ENCODE measurements at places on chromosomes 3 and 15. TPM values are rescaled to one million over a fixed set of nuclear protein-coding genes. Genes with fewer than 3 reads are reported as not detected.
A peak's percentile ranks its signal among the peaks of the same experiment; 100 is the strongest.

DNA sequence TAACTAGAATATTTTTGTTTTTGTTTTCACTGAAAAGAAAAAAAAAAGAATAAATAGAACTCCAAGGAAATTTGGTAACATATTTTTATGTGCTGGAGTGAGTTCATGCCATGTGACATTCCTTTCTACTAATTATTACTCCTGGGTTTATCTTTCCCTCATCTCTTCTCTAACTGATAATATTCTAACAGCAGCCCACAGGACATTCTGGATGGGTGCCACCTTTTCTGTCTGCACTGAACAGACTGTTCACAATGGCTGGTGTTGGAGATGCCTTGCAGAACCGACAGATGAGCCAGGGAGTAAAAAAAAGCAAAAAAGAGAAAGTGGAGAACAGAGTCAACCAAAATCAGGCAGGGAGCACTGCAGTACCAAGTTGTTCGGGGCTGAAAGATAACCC lies 151.3 kb downstream of the OR4M2 start:
- no peak for DNase-seq

DNA sequence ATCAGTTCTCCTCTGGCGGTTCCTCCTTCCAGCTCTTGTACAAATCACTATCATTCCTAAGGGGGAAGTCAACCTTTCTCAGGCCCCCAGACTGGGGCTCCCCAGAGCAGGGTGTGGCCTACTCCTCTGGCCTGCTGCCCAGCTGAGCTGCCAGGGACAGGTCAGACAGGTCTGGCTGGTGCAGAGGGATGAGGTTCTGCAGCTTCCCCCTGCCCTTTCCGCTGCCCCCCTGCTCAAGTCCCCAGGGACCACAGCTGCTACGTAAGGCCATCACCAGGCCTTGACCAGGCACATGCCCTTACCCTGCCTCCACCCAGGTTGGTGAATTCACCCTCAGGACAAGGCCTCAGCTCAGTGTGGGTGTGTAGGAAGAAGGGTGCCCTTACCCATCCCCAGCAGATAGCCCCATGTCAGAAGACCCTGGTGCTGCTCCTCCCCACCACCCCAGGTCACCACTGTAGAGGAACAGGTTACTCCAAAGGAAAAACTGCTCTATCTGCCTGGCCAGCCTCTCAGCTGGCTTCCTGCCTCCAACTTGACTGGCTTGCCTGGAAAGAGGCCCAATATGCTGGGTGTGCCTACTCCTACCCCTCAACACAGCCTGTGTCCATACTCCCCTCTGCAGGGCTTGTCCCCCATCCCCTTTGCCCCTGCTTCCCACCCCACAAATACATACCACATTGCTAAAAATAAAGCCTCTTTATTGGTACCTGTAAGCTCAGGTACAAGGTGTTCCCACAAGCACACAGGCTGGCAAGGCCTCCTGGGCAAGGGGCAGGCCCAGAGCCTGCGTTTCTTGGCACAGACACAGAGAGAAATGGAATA lies 12.0 kb downstream of the CSRNP1 start:
- DNase-seq: peak; percentile 97

- DNase-seq: no peak
These were observed 31.9 kb upstream of the CFAP161 start for GRCh38 chr15:81101894-81102815.

- DNase-seq: peak; percentile 80
These were observed 1261.1 kb downstream of the ROBO1 start for GRCh38 chr3:78506581-78507195.

- DNase-seq: no peak
These were observed 5.0 kb downstream of the RPLP1 start for GRCh38 chr15:69457304-69458280.

GRCh38 chr3:129560911-129561594 lies 18.1 kb downstream of the H1-8 start:
- DNase-seq: no peak

GRCh38 chr3:17087509-17087908 lies 202.8 kb downstream of the PLCL2 start:
- DNase-seq: no peak

DNA sequence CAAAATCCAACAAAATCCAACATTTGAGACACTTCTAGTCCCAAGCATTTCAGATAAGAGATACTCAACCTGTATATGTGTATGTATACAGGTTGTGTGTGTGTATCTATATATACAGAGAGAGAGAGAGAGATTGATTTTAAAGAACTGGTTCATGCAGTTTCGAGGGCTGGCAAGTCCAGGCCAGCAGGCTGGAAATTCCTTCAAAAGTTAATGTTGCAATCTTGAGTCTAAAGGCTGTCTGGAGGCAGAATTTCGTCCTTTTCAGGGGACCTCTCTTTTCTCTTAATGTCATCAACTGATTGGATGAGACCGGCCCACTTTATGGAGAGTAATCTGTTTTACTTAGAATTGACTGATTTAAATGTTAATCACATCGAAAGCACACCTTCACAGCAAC lies 199.6 kb upstream of the IL12A start:
- no peak for DNase-seq

DNA sequence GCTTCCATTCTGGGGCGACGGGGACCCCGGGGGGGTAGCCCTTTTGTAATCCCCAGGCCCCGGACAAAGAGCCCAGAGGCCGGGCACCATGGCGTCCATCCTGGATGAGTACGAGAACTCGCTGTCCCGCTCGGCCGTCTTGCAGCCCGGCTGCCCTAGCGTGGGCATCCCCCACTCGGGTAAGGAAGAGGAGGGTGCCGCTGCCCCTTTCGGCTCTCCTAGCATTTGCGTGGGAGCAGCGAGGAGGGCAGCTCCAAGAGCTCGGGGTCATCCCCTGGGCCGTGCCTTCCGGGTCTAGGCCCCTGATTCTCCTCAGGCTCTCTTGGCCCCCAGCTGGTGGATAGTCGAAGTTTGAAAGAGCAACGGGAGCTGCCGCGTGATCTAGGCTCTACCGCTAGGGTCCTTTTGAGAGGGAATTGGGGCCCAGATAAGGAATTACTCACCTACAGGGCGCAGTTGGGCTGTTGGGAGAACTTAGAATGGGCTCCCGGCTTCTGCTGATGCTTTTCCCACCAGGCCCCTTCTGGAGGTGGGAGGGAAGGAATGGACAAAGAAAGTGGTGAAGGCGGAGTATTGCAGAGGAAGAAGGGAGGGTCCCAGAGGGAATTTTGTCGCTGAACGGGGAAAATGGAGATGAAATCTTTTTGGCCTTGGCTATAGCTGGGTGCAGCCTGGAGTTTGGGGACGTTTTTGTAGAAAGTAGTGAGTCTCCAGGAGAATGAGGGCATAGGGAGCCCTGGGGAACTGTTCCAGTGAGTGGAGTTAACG lies 615 bp downstream of the VPS18 start:
- peak; percentile 69 for DNase-seq

- DNase-seq: peak; percentile 17
These were observed 124.6 kb upstream of the ARHGEF3 start for GRCh38 chr3:56926243-56926946.

DNA sequence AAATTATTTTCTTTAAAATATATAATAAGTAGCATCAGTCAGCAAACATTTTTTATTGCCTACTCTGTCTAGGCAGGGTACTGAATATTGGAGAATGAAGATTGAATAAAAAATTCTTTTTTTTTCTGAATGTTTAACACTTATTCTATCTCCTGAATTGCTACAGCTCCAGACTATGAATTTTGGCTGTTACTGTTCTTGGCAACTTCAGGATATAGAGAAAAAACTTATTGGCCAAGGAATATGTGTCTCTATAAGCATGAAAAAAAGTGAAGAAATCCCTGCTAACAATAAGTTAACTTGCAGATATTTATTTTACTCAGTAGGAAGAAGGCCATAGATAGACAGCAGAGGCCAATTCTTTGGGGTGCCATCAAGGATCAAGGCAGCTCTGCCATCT lies 309.6 kb downstream of the RBMS3 start:
- DNase-seq: no peak

DNA sequence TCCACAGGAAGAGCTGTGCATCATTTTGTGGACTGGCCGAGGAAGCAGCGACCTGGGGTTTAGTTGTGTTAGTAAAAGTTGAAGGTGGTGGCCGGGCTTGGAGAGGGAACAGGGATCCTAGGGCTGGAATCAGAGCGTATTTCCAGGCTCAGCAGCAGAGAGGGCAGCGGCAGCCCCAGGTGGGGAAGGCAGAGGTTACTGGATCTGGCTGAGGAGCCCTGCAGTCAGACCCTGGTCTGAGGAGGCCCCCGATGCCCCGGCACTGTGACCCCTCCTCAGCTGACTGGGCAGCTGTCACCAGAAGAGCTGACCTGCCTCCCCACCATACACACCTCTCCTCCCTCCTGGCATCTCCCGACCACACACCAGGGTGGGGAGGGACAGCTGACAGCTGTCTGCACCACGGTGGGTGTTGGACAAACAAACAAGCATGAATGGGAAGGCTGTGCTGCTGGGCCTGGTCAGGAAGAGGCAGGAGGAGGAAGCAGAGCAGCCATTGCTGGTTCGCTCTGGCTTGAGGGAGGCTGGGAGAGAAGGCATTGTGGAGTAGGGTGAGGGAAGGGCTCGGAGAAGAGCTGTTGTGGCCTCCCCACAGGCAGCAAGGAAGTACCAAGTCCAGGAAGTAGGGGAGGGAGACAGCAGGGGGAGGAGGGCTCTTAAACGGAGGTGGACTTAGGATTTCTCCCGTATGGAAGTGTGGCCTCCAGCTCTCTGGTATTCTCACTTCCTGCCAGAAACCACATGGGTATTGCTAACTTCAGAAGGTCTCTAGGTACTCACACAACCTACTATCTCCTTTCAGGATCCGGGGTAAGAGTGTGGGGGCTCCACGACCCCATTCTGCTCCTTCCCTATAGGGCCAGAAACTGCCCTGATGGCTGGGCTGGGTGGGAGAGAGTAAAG lies 49.5 kb upstream of the HACD2 start:
- DNase-seq: no peak

GRCh38 chr3:128878556-128879124 lies 780 bp upstream of the ACAD9 start:
- DNase-seq: peak; percentile 46

- no peak for DNase-seq
These were observed 30.0 kb downstream of the AP3B2 start for GRCh38 chr15:82679626-82680199.

- no peak for DNase-seq
These were observed 253.2 kb downstream of the RORA start for GRCh38 chr15:60975952-60976351.

- no peak for DNase-seq
These were observed 142.8 kb downstream of the TCF12 start for GRCh38 chr15:57061281-57061680.

DNA sequence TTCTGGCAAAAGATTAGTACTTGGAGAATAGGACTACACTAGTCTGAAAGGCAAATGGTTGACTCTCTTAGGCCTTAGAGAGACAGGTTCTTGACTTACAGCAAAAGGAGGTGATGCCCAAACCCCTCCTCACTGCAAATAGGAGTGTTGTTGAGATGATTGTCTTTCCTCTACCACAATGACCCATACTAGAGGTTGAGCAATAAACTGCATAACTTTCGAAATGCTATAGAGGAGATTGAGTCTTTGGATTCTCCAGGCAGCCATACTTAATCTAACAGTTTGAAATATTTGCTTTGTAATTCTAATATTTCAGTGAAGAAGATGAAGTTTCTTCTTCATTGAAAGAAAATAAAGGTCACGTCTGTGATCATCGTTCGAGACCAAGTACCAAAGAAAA lies 498.5 kb upstream of the GBE1 start:
- no peak for DNase-seq

- no peak for DNase-seq
These were observed 1.9 kb downstream of the CAPN7 start for GRCh38 chr3:15207836-15208504.

- DNase-seq: no peak
These were observed 420.8 kb downstream of the EPHA6 start for GRCh38 chr3:97235179-97235578.

GRCh38 chr15:101204739-101205535 lies 46.9 kb downstream of the CHSY1 start:
- no peak for DNase-seq

GRCh38 chr3:127448161-127448561 lies 142.4 kb downstream of the TPRA1 start:
- no peak for DNase-seq

- DNase-seq: no peak
These were observed 183.5 kb downstream of the TBL1XR1 start for GRCh38 chr3:177013681-177014280.

DNA sequence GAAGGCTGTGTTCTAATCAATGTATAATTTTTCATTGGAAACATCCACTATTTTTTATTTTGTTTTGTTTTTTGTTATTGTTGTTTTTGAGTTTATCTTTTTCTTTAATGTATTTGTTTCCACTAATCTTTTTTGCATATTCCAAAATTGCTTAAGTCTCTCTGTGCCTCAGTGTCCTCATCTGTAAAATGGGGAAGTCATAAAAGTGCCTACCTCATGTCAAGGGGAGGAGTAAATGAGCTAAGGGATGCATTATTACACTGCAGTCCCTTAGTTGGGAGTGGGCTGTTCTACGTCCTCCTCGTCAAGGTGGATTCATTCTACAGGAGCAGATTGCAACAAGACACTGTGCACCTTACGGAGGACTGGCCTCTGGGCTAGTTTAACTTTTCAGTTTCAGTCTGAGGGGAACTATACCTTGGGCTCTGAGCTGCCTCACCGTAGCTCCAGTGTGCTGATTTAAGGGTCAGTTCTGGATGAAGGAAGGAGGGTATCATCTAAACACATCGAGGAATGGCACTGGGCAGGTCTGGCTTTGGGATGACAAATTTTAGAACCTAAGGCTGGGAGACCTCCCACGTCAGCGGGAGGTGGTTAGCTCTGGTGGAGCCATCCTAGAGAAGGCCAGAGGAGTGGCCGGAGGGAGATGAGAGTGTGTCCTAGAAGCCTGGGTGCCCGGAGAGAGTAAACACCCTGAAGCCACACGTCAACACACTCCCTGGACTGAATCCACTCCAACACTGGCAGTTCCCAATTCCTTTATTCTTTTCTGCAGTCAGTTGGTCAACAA lies 5.1 kb upstream of the SRP14 start:
- no peak for DNase-seq

DRD3 gene
- total RNA-seq: not detected

KY gene
- total RNA-seq: not detected

DGKG gene
- 9.8 TPM for total RNA-seq

EPHB3 gene
- total RNA-seq: 15.7 TPM

TUSC7 gene
- total RNA-seq: not detected

NKTR gene
- total RNA-seq: 66.0 TPM

TRH gene
- total RNA-seq: not detected

EFCC1 gene
- 0.24 TPM for total RNA-seq

CCDC39 gene
- total RNA-seq: not detected

CCDC13 gene
- not detected for total RNA-seq

DUOXA2 gene
- total RNA-seq: not detected

PRSS50 gene
- 0.50 TPM for total RNA-seq

AQP9 gene
- not detected for total RNA-seq

SSUH2 gene
- 6.1 TPM for total RNA-seq

ZBTB38 gene
- total RNA-seq: 21.8 TPM

Measured in PC-9 (cell line).